ENCODE measurements at places on chromosomes 2 and 18. TPM values are rescaled to one million over a fixed set of nuclear protein-coding genes. Genes with fewer than 3 reads are reported as not detected.

AQP12B gene
- not detected for total RNA-seq

PPP1R1C gene
- not detected for total RNA-seq

COL4A3 gene
- 4.2 TPM for total RNA-seq

CBLN2 gene
- total RNA-seq: not detected

IL36A gene
- total RNA-seq: not detected

CDH19 gene
- total RNA-seq: 53.5 TPM

SKOR2 gene
- total RNA-seq: not detected

NOL4 gene
- not detected for total RNA-seq

Measured in cardiac ventricle fibroblast (primary cell).